ENCODE measurements at places on chromosomes 2 and 18. TPM values are rescaled to one million over a fixed set of nuclear protein-coding genes. Genes with fewer than 3 reads are reported as not detected.

The DNAJC5G gene
- not detected for total RNA-seq

- peak; percentile 41 for DNase-seq
Observed at GRCh38 chr18:58051765-58052460, 7.9 kb downstream of the NEDD4L start.

- DNase-seq, result no peak
Observed at GRCh38 chr2:233818639-233819621, 35.4 kb downstream of the HJURP start.

- no peak for DNase-seq
Observed at GRCh38 chr2:174594456-174594855, 3.1 kb downstream of the WIPF1 start.

DNA sequence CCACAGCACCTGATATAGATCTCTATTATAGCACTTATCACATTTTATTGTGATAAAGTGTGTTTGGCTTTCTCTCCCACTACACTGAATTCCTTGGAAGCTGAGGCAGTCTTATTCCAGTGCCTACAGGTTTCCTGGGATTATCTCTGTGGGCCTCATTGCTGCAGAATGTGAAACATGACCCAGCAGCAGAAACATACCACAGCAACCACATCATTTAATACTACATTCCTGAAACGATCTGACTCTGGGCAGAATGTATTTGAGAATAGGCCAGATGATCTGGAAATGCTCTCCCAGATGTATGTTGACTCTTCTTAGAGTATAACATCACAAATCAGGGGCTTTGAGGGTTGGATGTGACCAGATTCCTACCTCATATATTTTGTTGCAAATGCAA lies 323.5 kb upstream of the TANK start:
- peak; percentile 88 for DNase-seq

The AMER3 gene
- not detected for total RNA-seq

GRCh38 chr18:35463827-35464226 lies 33.9 kb downstream of the INO80C start:
- DNase-seq, result no peak

DNA sequence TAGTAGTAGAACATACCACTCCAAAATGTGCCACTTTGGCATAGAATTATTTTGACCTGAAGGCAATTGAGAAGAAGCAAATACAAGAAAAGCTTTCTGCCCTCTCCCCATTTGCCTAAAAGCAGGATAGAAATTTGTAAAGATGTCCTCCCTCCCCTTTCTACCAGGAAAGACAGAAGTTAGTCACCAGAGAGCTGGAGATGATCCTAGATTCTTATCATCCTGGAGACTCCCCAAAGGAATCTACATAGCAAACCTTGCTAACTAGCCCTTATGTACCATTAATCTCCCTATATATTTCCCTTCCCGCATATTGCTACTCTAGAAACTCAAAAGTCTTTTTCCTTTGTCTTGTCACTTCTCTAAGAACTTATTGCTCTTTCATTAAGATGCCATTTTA lies 12.6 kb upstream of the TMEM37 start:
- DNase-seq, result no peak

All from fibroblast of lung (primary cell).